Adipose tissue (tissue), 3 donors: ENCODE measurements at places on chromosomes 5 and 9. TPM values are rescaled to one million over a fixed set of nuclear protein-coding genes. Genes with fewer than 3 reads are reported as not detected.

FAM169A gene
- polyA plus RNA-seq: 0.39 TPM

LIFR gene
- polyA plus RNA-seq: 8.2 TPM

CCDC171 gene
- polyA plus RNA-seq: 0.22 TPM

IL11RA gene
- 43.3 TPM for polyA plus RNA-seq

KDM3B gene
- 26.7 TPM for polyA plus RNA-seq

NR3C1 gene
- polyA plus RNA-seq: 24.4 TPM

PDZD2 gene
- 38.9 TPM for polyA plus RNA-seq

SCGB3A2 gene
- not detected for polyA plus RNA-seq

PCDHGA5 gene
- 0.34 TPM for polyA plus RNA-seq

FLT4 gene
- 24.7 TPM for polyA plus RNA-seq

ITK gene
- 0.22 TPM for polyA plus RNA-seq

LCN1 gene
- not detected for polyA plus RNA-seq

RNF208 gene
- polyA plus RNA-seq: 2.8 TPM

SLC34A3 gene
- not detected for polyA plus RNA-seq

APBA1 gene
- polyA plus RNA-seq: 1.6 TPM
